Activated naive CD4-positive, alpha-beta T cell treated with anti-CD3 and anti-CD28 coated beads, Interleukin-2, amount 10 ng/mL, durations not matched to agents 7 days and 5 days (primary cell): ENCODE measurements at places on chromosomes 7 and 10.

GRCh38 chr10:84139126-84140035 is at the start of gene GHITM:
Gene GHITM (plus strand): TSS chr10:84139509. CDS start chr10:84141501, 1,992 bp downstream.
- peaks cover 13% of the 10 kb centered on the region for H3K36me3 ChIP-seq
- peaks cover 4% of the 10 kb centered on the region for H3K27me3 ChIP-seq
- DNase-seq = peak; percentile 100
- H3K4me1 ChIP-seq = peaks cover 31% of the 10 kb centered on the region
- peak within 1 kb of the TSS; percentile 99 for H3K27ac ChIP-seq
- peak within 1 kb of the TSS; percentile 97 for H3K4me3 ChIP-seq

GRCh38 chr10:99870123-99870730 is 87.8 kb downstream of the ABCC2 start:
- no peak overlapping the region for H3K27ac ChIP-seq
- peaks cover 85% of the 10 kb centered on the region for H3K27me3 ChIP-seq
- peaks cover 2% of the 10 kb centered on the region for H3K36me3 ChIP-seq
- no peak overlapping the region for H3K4me3 ChIP-seq

DNA sequence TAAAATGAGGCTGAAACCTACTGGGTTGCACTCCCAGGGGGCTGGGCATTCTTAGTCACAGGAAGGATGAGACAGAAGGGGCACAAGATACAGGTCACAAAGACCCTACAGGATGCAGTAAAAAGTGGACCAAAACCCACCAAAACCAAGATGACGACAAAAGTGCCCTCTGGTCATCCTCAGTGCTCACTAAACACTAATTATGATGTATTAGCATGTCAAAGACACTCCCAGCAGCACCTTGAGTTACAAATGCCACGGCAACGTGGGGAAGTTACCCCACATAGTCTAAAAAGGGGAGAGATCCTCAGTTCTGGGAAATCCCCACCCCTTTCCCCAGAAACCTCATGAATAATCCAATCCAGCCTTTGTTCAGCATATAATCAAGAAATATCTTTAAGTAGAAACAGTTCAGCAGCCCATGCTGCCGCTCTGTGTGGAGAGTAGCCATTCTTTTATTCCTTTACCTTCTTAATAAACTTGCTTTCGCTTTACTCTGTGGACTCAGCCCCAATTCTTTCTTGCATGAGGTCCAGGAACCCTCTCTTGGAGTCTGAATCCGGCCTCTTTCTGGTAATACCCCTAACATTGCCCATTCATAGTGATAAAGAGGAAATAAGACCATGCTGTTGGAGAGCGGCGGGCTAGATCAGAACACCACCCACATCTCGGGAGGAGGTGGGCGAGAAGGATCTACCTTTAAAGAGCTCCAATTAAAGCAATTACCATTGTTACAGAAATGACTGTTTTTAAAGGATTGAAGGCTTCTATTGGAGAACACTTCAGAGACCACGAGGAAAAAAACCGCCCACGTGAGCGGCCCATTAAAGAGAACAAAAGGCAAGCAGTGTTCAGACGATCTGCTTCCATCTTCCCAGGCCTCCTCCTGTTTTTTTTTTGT is 170.9 kb downstream of the USP6NL start:
- no peak for DNase-seq
- H3K4me1 ChIP-seq = peaks cover 14% of the 10 kb centered on the region
- H3K27me3 ChIP-seq = peaks cover 8% of the 10 kb centered on the region

- H3K4me1 ChIP-seq = no peaks in the 10 kb centered on the region
- no peaks in the 10 kb centered on the region for H3K36me3 ChIP-seq
- H3K27ac ChIP-seq = no peak overlapping the region
- H3K4me3 ChIP-seq = no peak overlapping the region
These were observed 708.4 kb downstream of the POM121L12 start for GRCh38 chr7:53743697-53744402.

GRCh38 chr10:77837248-77837924 is 89.2 kb downstream of the DLG5 start:
- no peaks in the 10 kb centered on the region for H3K36me3 ChIP-seq
- peaks cover 18% of the 10 kb centered on the region for H3K4me1 ChIP-seq
- peak overlapping the region; percentile 83 for H3K27ac ChIP-seq
- DNase-seq = peak; percentile 77
- no peaks in the 10 kb centered on the region for H3K27me3 ChIP-seq

- no peak overlapping the region for H3K27ac ChIP-seq
- H3K4me3 ChIP-seq = no peak overlapping the region
- no peaks in the 10 kb centered on the region for H3K36me3 ChIP-seq
- no peaks in the 10 kb centered on the region for H3K4me1 ChIP-seq
These were observed 620.5 kb upstream of the GHITM start for GRCh38 chr10:83518779-83519178.

GRCh38 chr7:81873559-81873958 is 103.7 kb upstream of the HGF start:
- no peak overlapping the region for H3K27ac ChIP-seq
- H3K36me3 ChIP-seq = no peaks in the 10 kb centered on the region
- H3K4me1 ChIP-seq = no peaks in the 10 kb centered on the region
- H3K4me3 ChIP-seq = no peak overlapping the region
- no peaks in the 10 kb centered on the region for H3K27me3 ChIP-seq
- DNase-seq = no peak

DNA sequence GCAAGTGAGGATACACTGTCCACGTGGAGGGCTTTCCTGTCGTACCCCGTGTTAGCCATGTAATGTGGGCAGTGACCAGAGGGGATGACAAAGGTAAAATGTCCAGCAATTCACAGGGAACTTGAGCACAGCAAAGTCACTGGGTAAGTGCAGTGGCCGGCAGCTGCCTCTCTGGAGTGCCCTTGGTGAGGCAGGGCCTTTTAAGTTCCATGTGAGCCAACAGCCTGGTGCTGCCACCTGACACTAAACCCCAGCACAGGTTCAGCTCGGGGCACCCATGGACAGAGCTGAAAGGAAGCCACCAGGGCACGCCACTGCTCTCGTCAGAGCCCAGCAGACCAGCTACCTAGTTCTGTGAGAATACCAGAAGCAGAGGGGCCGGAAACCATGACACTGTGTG is 168.3 kb downstream of the PRKAG2 start:
- DNase-seq = no peak
- no peaks in the 10 kb centered on the region for H3K27me3 ChIP-seq
- H3K36me3 ChIP-seq = no peaks in the 10 kb centered on the region
- no peaks in the 10 kb centered on the region for H3K4me1 ChIP-seq
- H3K4me3 ChIP-seq = no peak overlapping the region

DNA sequence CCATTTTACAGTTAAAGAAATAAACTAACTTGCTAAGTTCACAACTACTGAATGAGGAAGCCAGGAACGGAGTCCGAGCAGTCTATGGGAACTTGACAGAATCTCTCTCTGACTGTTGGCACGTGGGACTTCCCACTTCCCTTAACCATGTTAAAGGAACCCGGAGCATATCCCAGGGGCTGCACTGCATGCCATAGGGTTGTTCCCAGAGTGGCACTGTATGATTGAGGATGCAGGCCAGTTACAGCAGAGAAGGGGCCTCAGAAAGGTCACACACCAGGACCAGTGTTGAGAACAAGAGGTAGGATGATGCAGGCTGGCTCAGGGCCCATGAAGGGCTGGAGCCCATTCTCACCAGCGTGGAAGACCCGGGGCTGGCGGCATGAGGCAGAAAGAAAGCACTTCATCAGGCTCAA is 201.8 kb downstream of the NSUN6 start:
- no peak overlapping the region for H3K27ac ChIP-seq
- DNase-seq = no peak
- H3K4me3 ChIP-seq = no peak overlapping the region
- no peaks in the 10 kb centered on the region for H3K4me1 ChIP-seq

- no peak overlapping the region for H3K4me3 ChIP-seq
- peak overlapping the region; percentile 2 for H3K27ac ChIP-seq
- no peaks in the 10 kb centered on the region for H3K27me3 ChIP-seq
- no peaks in the 10 kb centered on the region for H3K36me3 ChIP-seq
- DNase-seq = no peak
- H3K4me1 ChIP-seq = no peaks in the 10 kb centered on the region
These were observed 642.4 kb downstream of the TNS3 start for GRCh38 chr7:46939558-46939957.

DNA sequence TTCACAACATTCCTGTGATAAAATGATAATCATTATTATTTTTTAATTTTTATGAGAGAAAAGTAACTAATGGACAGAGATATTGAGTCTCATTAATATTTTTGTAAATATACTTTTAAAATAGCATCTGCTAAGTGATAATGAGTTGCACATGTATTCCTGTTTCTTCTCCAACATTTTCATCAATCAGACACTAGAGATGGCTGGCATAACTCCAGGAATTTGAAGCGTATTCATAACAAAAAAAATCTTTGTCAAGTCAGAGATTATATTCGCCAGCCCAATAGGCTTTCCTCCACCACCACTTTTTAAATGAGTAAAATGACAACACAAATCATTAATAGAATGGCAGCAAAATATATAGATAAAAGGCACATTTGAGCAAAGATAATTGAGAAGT is 524.0 kb upstream of the KCND2 start:
- no peaks in the 10 kb centered on the region for H3K27me3 ChIP-seq
- no peak overlapping the region for H3K27ac ChIP-seq
- H3K4me1 ChIP-seq = no peaks in the 10 kb centered on the region
- no peak overlapping the region for H3K4me3 ChIP-seq

DNA sequence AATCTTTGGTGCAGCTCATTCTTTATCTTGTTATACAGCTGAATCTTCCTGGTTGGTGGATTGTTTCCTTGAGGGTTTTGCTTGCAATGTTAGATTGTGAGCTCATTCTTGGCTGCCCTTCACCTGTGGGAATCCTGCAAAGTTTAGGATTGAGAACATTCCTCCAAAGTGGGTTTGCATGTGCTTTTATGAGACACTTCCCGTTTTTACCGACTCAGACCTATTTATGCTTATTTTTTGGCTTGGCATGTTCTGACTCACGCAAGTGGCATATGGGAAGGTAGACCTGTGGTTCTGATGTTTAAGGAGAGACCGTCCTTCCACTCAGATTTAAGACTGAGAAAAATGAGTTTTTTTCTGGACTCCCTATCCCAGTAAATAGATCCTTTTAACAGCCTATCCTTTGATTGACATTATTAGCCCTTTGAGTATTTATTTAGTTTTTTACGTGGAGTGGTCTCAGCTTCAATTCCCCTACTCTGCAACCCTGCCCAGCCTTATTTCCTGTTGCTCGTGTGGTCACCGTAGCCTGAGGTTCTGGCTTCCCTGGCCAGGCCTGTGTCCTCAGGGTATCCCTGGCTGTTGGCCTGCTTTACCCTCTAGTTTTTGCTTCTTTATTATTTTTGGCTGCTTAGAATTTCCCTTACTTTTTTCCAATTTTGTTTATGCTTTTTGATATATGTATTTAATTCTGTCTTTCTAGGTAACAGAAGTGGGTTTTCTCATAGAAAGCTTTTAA is 13.4 kb upstream of the PRF1 start:
- H3K4me3 ChIP-seq = no peak overlapping the region
- H3K27ac ChIP-seq = no peak overlapping the region
- H3K27me3 ChIP-seq = peaks cover 8% of the 10 kb centered on the region
- DNase-seq = no peak
- H3K36me3 ChIP-seq = no peaks in the 10 kb centered on the region
- peaks cover 16% of the 10 kb centered on the region for H3K4me1 ChIP-seq

- no peaks in the 10 kb centered on the region for H3K4me1 ChIP-seq
- no peaks in the 10 kb centered on the region for H3K36me3 ChIP-seq
- no peak overlapping the region for H3K27ac ChIP-seq
These were observed 37.2 kb upstream of the ZNF488 start for GRCh38 chr10:47421057-47421952.

DNA sequence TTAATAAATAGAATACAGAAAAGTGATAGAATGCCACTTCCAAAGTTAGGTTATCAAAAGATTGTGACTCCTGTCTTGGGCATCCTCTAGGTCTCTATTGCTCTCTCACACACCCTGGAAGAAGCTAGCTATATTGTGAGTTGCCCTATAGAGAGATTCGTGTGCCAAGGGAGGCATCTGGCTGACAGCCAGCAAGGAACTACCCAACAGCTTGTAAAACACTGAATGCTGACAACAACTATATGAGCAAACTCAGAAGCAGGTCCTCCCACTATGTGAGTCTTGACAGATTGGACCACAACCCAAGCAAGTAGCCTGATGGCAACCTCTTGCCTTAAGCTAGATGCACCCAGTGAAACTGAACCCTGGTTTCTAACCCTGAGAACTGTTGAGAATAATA is 55.7 kb upstream of the CDK14 start:
- no peak overlapping the region for H3K27ac ChIP-seq
- H3K27me3 ChIP-seq = no peaks in the 10 kb centered on the region
- no peaks in the 10 kb centered on the region for H3K36me3 ChIP-seq

GRCh38 chr10:50577681-50578350 is 45.9 kb downstream of the SGMS1 start:
- no peaks in the 10 kb centered on the region for H3K27me3 ChIP-seq
- no peak for DNase-seq
- no peaks in the 10 kb centered on the region for H3K4me1 ChIP-seq
- H3K4me3 ChIP-seq = no peak overlapping the region

GRCh38 chr7:130151591-130152492 is 53.4 kb downstream of the TMEM209 start:
- H3K4me3 ChIP-seq = no peak overlapping the region
- peaks cover 1% of the 10 kb centered on the region for H3K36me3 ChIP-seq
- DNase-seq = peak; percentile 34
- no peak overlapping the region for H3K27ac ChIP-seq

DNA sequence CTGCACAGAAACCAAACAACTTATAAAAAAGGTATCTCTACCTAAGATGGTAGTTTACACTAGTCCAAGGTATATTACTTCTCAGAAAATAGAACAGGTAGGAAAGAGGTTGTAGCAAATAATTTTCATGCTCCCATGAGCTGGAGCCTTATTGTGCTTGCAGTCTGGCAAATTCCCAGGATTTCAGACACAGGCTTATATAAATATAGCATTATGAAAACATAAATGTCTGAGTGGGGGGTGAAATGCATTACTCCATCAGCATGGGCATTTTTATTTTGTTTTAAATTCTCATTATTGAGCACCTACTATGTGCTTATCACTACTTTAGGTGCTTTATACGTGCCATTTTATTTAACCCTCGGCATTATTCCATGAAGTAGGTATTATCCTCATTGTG is 83.0 kb upstream of the PHYHIPL start:
- no peak overlapping the region for H3K4me3 ChIP-seq
- DNase-seq = no peak
- no peaks in the 10 kb centered on the region for H3K4me1 ChIP-seq
- H3K27ac ChIP-seq = no peak overlapping the region

- no peaks in the 10 kb centered on the region for H3K27me3 ChIP-seq
- no peak for DNase-seq
- no peak overlapping the region for H3K27ac ChIP-seq
- H3K4me3 ChIP-seq = no peak overlapping the region
- H3K4me1 ChIP-seq = peaks cover 6% of the 10 kb centered on the region
- no peaks in the 10 kb centered on the region for H3K36me3 ChIP-seq
These were observed 10.9 kb downstream of the STK32C start for GRCh38 chr10:132296666-132297443.
